ENCODE measurements at places on chromosomes 2 and 18.

GRCh38 chr2:201275990-201276389 is 15.7 kb downstream of the CASP8 start:
- no peak for DNase-seq

DNA sequence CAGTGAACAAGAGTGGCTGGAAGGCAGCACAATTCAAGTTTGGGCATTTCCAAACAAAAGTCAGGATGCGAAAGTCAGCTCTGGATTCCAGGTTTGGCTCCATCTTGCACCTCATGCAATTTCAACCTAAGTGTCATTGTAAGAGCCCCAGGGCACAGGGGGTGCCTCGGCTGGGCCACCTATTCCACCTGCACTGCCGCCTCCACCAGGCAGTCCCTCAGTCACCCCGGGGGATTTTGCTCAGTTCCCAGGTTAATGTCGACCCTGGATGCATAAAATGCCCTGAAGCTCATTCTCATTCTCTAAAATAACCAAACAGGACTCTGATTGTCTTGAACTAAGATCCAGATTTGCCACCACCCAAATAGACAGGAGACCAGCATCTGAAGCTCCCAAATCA is 77.6 kb downstream of the EDAR start:
- no peak for DNase-seq

DNA sequence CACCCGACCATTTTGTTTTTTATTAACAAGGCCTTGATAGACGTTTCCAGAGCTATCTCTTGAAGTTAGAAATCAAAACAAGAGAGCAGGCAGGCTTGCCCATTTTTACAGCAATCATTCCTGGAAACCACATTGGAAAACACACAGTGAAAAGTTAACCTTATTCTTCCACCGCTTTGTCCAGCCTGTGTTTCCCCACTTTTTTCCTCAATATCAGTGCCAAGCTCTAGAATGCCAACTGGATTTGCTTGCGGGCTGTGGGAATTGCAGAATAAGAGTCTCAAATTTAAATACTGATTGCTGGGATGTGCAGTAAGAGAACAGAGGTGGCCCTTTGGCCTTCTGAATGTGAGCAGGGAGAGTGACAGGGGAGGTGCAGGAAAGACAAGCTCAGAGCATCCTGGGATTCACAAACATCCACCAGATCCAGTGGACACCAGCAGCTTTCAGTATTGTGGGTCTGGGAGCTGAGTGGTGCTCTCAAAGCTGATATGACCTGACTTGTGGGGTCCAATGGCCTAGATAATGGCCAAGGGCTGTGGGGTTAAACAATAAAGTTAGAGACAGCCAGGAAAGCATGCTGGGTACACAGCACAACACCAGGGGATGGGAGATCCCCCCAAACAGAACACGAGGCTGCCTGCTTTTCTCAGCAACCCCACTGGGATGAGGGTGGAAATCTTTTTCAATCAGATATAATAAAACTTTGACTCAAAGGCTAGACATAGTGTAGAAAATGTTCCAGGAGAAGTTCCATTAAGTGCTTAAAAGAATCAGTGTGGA is 15.5 kb downstream of the CYP1B1 start:
- DNase-seq, result no peak

- peak; percentile 57 for DNase-seq
These were observed 120.9 kb upstream of the CCDC195 start for GRCh38 chr2:224837066-224837465.

GRCh38 chr2:125870264-125870663 is 785.7 kb upstream of the GYPC start:
- no peak for DNase-seq

GRCh38 chr2:134412639-134412999 is 158.7 kb downstream of the MGAT5 start:
- no peak for DNase-seq

GRCh38 chr18:59012815-59013705 is 126.6 kb upstream of the SEC11C start:
- DNase-seq, result no peak

GRCh38 chr18:43719267-43719795 is 442.0 kb upstream of the SYT4 start:
- no peak for DNase-seq

GRCh38 chr2:48414980-48415835 is 114.7 kb upstream of the STON1 start:
- DNase-seq, result peak; percentile 32

GRCh38 chr2:46194856-46195255 is 102.4 kb upstream of the EPAS1 start:
- no peak for DNase-seq

GRCh38 chr2:229456091-229456490 is 185.0 kb upstream of the PID1 start:
- no peak for DNase-seq

GRCh38 chr2:206031162-206031784 is 54.7 kb downstream of the INO80D start:
- no peak for DNase-seq

GRCh38 chr2:30439296-30439695 is 7.8 kb upstream of the LCLAT1 start:
- no peak for DNase-seq

DNA sequence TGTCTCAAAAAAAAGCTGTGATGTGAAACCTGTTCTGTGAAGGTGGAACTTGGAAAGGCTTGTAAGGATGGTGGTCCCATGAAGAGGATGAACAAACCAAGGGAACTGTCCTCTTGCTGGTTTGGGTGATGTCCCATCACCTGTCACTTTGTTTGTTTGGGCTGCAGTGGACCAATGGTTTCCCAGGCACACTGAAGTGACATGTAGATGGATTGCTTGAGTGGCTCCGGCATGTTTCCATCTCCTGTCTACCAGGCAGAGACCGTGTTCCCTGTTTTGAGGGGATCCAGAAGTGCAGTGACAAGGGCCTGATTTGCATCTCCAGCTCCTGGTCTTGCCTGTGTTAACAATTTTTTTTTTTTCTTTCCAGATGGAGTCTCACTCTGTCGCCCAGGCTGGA is 8.9 kb downstream of the NEDD4L start:
- DNase-seq, result no peak

- DNase-seq, result no peak
These were observed 125.8 kb downstream of the TANC1 start for GRCh38 chr2:159094173-159094737.

DNA sequence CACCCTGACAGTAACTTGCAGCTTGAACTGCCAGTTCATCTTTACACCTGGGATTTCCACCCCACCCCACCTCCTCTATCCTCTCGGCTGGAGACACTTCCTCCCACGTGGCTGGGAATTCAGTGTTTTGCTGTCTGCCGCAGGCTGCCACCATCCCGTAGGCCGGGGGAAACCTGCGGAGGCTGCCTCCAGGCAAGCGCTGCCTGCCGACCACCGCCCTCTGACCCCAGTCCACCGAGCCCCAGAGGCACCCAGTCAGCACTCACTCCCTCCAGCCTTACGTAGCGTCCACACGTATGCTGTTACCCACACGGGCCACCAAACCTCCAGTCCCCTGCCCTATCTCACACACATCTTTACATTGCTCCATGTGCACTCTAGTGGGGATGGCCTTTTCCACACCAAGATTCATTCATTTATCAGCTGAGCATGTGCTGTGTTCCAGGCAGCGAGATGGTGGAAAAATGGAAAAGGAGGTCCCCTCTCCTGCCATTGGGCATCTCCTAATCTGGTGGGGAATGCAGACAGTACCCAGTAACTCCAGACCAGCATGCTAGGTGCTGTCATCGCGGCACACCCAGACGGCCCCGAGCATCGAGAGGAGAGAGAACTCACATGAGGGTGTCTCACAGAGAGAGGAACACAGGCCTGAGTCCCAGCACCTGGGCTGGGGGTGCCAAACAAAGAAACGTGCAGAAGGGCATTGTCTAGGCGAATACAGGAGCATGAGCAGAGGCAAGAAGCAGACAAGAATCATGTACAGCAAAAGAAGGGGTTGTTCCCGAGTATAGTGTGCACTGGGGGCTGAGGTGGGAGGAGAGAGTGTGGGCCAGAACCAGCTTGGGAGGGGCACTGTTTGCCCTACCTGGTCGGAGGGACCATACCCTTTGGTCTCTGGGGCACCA is 166.9 kb downstream of the SMAD7 start:
- DNase-seq, result no peak

DNA sequence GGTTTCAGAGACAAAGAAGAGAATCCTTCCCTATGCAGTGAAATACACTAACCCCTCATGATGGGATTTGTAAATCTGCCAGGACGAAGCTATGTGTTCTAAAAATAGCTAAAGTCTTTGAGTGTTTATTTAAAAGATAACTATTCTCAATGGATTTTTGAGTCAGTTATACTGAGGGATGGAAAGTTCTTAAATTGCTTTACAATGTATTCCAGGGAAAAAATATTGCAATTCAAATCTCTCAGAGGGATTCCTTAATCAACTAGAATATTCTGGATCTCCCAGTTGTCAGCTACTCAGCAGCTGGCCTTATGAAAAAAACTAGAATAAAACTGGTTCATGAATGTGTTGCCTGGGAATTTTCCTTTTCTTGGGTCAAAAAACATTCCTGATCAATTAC is 312.4 kb downstream of the PLCL1 start:
- DNase-seq, result peak; percentile 69

DNA sequence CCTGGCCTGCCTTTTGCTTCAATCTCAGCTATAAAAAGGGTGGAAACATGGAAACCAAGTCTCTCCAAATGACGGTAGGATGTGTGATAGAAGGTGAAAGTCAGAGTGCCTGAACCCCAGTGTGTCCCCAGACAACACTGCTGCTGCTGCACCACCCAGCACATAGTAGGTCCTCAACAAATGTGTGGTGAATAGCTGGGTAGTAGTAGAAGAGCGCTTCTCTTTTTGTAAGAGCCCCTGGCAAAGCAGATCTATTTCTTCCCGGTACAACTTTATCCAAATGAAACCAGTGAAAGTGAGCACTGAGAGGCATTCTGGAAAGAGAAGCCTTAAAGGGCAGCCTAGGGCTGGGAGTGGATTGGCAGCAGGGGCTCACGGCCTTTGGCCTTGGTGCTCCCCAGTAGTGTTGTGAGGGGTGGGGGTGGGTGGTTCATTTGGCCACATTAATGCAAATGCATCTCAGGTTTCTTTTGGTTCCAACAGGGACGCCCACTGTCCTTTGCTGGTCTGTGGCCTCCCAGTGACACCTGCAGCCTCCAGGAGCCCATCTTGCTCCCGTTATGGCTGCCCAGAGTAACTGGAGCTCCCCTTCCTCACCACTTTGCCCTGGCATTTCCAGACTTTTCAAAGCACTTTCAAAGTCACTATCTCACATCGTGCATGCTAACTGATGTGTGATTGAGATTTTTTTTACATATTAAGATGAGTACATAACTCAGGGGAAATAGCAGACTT is 304.3 kb upstream of the EPAS1 start:
- DNase-seq, result no peak

GRCh38 chr18:80035997-80036396 is 1.8 kb downstream of the RBFA start:
- DNase-seq, result no peak

GRCh38 chr2:195388028-195388427 is 269.0 kb upstream of the SLC39A10 start:
- DNase-seq, result no peak

- DNase-seq, result no peak
These were observed 406.3 kb upstream of the TRIB2 start for GRCh38 chr2:12310399-12310798.

GRCh38 chr2:113826346-113827285 is 63.3 kb upstream of the ACTR3 start:
- DNase-seq, result peak; percentile 11

- DNase-seq, result no peak
These were observed 185.7 kb upstream of the ZEB2 start for GRCh38 chr2:144705328-144706245.

GRCh38 chr2:24352664-24353063 is 7.7 kb downstream of the ITSN2 start:
- DNase-seq, result no peak

DNA sequence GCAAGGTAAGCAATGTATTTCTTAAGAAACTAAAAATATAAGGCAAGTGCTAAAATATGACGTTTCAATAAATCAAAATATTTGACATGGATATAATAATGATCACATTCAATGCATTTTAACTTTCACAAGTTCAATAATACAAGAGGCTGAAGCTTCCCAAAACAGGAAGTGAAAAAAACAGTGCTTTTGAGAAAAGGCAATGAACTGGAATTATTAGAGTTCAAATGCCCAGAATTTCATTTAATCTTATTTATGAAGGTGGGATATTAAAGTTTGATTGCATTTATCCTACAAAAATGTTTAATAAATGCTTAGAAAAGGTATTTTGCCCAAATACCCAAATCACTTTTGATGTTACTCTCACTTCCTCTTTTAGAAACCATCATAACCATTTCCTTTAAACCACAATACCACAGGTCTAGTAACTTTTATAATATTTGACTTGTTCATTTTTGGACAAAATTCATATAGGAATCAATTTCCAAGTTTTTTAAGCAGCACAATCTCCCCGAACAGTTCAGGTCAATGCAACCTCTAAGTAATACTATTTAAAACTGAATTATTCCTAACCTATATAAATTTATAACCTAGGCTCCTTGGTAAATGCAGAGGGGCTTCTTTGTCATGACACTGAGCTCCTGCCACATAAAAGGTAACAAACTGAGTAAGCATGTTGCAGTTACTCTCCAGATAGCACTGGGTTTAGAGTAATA is 2.1 kb downstream of the NCKAP1 start:
- no peak for DNase-seq

- DNase-seq, result no peak
These were observed 77.4 kb upstream of the PPP1CB start for GRCh38 chr2:28674062-28674712.

DNA sequence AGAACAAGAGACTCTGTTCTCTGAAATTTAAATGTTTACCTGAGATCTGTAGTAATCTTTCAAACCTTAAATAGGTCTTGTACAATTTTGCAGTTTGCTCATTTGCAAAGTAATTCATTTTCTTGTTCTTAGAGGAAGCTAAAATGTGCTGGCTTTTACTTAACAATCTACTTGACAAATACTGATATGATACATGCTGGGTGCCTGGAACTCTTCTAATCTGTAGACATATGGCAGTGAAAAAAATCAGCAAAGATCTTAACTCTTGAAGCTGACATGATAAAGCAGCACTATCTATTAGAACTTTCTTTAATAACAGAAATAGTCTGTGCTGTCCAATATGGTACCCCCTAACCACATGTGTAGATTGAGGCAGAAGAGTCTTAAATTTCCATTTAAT is 1352.8 kb upstream of the SLC39A10 start:
- DNase-seq, result no peak

GRCh38 chr2:149290662-149291061 is 39.7 kb upstream of the LYPD6 start:
- peak; percentile 14 for DNase-seq

Measured in tongue (tissue), 3 donors.